ENCODE measurements at places on chromosomes 16 and 17. TPM values are rescaled to one million over a fixed set of nuclear protein-coding genes. Genes with fewer than 3 reads are reported as not detected.

RNF112 gene
- 1.6 TPM for total RNA-seq

GAS7 gene
- total RNA-seq, result 0.53 TPM

CCL5 gene
- total RNA-seq, result not detected

SLC38A8 gene
- not detected for total RNA-seq

SMIM5 gene
- total RNA-seq, result not detected

C17orf58 gene
- 10.8 TPM for total RNA-seq

FNDC8 gene
- total RNA-seq, result not detected

KRTAP1-1 gene
- total RNA-seq, result not detected

VAT1L gene
- 0.08 TPM for total RNA-seq

PPM1E gene
- not detected for total RNA-seq

OGFOD1 gene
- 27.1 TPM for total RNA-seq

CSNK2A2 gene
- 16.4 TPM for total RNA-seq

QRICH2 gene
- total RNA-seq, result 6.0 TPM
